ENCODE measurements at places on chromosomes 5 and 9.

DNA sequence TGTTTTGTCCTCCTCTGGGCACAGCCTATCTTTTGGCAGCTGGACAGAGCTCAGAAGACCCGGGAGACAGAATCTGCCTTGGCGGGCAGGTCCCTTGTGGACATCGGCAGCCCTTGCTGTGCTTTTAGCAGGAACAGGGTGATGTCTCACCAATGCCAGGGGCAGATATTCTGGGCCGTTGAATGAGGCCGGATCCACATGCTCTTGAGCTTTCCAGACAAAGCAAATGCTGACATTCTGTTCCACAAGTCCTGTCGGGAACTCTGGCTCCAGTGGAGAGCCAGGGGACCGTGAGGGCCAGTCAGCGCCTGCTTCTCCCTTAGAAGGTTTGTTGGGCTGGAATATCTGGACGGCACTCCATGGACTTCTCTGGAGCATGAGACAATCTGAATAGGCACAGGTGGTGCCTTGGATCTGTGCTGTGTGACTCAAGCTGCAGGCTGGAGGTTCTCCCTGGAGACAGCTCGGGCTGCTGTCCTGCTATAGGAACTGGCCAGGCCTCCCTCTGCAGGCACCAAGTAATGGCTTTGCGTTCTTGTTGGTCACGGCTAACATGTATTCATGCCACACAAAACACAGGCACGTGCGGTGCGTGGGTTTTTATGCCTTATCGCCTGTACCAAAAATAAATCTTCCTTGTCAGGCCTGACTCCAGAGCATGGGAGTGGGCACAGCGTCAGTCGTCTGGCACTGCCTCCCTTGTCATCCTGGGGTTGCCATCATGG lies 80.3 kb downstream of the GADD45G start:
- DNase-seq, result no peak

DNA sequence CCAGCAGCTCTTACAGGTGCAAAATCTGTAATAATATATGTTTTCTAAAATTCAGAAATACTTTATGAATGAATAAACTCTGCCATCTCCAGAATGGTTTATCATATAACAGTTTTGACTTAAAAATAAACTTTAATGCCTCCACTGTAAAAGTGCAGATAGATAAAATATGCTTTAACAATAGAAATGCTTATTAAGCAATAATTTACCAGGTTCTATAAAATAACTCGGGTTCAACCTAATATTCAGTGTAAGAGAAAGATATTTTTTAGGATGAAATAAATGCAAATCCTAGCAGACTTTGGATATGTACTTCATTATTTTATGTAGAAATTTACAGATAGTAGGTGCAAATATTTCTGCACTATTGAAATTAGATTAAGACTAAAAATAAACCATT lies 74.1 kb downstream of the FBXL7 start:
- DNase-seq, result no peak

DNA sequence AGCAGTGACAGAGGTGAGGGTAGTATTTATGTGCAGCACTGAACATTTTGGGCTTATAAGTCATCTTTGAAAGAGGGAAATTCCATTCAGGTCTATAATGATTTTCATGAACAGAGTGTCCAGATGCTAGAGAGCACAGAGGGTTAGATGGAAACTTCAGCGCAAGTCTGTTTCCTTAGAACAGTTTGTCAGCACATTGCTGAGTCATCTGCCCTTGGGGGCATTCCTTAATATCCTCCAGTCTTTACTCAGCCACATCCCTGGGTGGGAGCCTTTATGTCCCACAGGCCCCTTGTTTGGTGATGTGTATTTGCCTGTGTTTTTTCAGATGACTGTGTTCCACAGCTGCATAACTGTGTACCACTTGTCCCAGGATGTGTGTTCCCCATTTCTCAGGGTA lies 138.5 kb upstream of the S1PR3 start:
- no peak for DNase-seq

GRCh38 chr9:38421498-38422211 lies 2.6 kb downstream of the IGFBPL1 start:
- no peak for DNase-seq

DNA sequence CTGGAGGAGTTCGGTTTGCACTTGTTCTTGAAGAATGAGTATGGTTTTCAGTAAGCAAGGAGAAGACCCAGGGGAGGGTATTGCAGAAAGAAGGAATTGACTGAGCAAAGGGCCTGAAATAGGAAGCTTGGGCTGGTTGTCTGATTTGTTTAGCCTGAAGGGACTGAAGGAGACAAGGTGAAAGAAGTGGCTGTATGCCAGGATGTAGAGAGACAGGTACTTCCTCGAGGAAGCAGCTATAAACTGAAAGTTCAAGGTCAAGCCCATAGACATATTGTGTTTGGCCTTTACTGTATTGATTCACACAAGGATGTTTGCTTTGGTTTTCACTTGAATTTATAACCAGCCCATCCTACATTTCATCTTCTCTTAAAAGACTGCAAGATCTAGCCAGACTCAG lies 183.1 kb downstream of the PALM2AKAP2 start:
- DNase-seq, result no peak

- DNase-seq, result no peak
Observed at GRCh38 chr5:74201334-74202081, 439.0 kb downstream of the ENC1 start.

- no peak for DNase-seq
Observed at GRCh38 chr5:58775701-58776262, 192.9 kb downstream of the RAB3C start.

GRCh38 chr9:89442501-89442978 lies 55.4 kb downstream of the SEMA4D start:
- no peak for DNase-seq

- no peak for DNase-seq
Observed at GRCh38 chr9:72476617-72477437, 44.6 kb upstream of the TMC1 start.

GRCh38 chr5:124343451-124343867 lies 403.0 kb downstream of the ZNF608 start:
- DNase-seq, result peak; percentile 19

- DNase-seq, result no peak
Observed at GRCh38 chr5:82351754-82352145, 73.6 kb upstream of the RPS23 start.

DNA sequence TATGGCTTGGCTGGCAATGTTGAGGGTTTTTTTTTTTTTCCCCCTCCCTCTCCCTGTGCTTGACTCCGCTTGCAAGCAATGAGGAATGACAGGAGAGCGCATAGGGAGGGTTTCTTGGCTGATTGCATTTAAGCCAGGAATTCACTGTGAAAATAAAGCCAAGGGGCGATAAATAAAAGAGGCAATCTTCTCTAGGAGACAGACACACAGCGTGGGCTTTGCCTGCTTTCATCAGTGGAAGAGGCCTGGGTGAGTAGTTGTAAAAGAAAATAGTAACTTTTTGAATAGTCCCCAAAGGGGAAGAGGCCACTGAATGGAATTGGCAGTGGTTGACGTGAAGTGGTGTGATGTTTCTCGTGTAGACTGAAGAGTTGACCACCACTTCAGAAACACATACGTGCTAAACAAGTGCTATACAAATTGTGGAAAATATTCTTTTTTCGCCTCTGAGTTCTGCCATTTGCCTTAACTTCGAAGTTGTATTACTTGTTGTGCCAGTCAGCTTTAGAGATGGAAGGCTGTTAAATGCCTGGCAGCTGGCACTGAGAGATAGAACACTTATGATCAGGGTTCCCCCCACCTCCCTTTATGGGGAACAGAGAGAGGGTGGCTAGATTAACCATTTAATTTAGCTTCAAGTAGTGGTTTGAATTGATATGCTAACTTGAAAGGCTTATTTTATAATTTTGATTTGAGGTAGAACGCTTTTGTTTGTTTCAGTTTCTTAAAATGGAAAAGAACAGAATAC lies 3.0 kb downstream of the ZSWIM6 start:
- no peak for DNase-seq

DNA sequence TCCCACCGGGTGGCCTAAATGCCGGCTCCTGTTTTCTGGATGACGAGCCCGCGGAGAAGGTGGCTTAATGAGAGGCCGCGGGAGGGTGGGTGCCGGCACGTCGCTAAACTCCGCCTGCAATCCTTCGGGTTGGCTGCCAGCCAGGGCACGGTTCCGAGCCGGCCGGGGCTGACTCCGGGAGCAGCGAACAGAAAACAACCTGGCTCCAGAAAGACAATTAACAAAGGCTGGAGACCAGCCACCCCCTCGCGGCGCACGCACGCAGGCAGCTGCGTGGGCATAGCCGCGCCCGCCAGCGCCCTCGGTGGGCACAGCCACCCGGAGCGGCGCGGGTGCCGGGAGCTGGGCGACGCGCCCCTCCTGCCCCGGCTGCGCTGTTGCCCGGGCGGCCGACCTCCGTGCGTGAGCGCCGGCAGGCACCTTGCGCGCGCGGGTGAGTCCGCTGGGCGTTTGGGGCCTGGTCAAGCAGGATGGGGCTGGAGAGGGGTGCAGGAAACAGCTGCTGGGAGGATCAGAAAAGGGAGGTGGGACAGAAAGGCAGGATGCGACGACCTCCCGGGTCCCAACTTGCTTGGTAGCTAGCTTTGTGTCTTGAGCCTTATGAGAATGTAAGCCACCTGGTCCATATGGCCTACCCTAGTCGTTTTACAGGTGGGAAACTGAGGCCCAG lies at the start of gene ARHGEF37:
Gene ARHGEF37, plus strand, starts transcription at position 307 of the 670 bp plus-strand sequence. CDS start 16,272 bp downstream, outside the sequence.
- no peak for DNase-seq

DNA sequence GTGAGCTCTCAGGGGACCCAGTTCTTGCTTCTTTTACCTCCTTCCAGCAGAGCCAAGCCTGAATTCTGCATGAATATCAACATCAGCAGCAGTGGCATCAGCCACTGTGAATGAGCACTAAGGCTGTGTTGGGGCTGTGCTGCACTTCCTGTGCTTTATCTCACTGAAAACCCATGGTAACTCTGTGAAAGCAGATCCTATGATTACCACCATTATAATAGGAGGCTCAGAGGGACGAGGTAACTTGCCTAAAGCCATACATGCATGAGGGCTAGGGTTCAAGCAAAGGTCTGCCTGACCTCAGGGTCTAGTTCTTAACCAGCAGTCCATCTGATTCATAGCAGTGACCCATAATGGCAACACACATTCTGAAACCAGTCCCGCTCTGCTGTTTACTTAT lies 60.5 kb upstream of the RAPGEF1 start:
- DNase-seq, result no peak

DNA sequence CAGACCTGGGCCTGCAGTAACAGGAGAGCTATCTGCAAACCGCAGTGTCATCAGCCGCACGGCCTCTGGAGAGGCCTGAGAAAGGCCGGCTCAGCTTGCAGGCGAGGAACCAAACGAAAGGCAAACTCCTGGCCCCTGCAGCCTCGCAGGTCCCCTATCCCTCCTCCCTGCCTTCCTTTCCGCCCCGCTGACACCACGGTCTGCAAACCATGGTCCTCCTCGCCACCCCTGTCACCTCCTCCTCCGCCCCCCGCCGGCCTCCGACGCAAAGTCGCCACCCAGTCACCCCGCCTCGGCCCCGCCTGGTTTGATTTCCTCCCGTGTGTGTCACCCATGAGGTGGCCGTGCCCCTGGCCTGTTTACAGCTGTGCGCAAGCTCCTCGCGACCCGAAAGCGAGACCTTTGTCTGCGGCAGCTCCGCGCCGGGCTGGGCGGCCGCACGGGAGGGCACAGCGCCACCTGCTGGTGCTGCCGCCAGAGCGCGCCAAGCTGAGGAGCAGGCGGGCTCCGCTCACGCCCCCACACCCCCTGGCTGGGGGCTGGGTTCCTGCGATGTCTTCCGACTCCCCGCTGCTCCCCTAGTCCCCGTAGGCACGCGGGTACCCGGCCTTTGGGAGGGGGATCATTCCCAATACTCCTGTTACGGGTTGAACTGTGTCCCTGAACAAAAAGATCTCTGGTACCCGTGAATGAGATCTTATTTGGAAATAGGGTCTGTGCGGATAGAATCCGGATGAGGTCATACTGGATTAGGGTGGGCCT lies 19.4 kb downstream of the GBGT1 start:
- DNase-seq, result no peak

DNA sequence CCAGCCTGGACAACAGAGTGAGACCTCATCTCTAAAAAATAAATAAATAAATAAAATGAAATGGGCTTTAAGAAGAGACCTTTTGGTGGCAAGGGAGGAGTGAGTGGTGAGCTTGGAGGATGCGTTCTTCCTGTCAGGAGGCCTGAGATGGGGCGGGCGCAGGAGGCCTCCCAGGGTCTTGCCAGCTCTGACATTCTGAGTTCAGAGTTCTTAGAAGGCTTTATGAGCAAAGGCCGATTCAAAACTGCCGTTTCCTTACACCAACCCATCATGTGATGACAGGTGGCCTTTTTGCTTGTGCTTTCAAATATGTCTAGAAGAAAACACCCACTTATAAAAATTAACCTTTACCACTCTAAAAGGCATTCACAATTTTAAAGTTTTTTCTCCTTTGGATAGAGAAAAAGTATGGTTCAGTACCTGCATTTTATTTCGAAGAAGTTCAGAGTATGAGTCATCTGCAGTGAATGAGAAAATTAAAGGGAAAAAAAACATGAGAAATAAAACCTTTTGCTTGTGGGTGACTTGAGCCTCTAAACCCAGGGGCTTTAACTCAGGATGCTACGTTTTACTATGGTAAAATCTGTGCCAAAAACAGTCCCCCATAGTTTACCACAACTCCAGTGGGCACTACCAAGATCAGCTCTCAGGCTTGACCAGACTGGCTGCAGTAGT lies 157.4 kb upstream of the OTULINL start:
- DNase-seq, result no peak

- no peak for DNase-seq
Observed at GRCh38 chr5:146751781-146752401, 126.7 kb downstream of the PPP2R2B start.

DNA sequence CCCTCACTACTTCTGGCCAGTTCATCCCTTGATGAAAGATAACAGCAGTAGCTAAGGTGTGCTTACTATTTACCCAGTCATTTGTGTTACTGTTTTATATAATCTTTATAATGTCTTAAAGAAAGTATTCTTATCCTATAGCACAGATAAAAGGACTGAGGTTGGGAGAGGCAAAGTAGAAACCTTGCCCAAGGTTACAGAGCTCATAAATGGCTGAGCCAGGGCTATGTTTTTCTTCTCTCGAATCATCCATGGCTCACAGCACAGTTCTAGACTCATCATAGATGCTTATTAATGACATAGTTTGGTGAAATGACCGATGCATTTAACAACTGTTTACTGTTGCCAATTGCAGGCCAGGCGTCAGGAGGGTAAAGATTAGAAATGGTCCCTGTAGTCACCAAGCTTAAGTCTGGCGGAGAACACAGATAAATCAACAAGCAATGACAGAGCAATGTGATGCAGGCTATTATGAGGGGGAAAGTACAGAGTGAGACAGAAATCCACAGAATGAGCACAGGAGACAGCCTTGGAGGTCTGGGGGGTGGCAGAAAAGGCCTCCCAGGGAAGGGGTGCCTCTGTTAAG lies 65.6 kb upstream of the ZNF622 start:
- DNase-seq, result no peak

GRCh38 chr9:13443346-13444244 lies 164.1 kb upstream of the MPDZ start:
- DNase-seq, result no peak

DNA sequence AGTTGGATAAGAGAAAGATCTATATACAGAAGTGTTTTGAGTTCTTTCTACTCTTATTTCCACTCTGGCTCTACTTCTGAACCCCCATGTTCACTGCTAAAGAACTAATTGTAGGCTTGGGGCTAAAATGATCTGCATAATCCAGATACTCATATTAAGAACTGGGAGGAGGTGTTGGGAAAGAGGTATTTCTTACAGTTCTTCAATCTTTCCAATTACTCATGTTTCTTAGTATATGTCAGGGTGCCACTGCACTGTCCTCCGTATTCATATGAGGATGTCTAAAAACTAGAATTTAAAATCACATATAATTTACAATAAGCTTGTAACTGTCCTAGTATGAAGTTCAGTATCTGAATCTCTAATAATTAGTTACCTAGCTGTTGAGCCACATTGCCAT lies 12.7 kb downstream of the NIPBL start:
- no peak for DNase-seq

- no peak for DNase-seq
Observed at GRCh38 chr5:32690153-32690552, 21.0 kb upstream of the NPR3 start.

GRCh38 chr9:92745881-92746280 lies 18.8 kb downstream of the BICD2 start:
- no peak for DNase-seq

Data from HS-27A (cell line).